ENCODE measurements at places on chromosomes 6 and 20. TPM values are rescaled to one million over a fixed set of nuclear protein-coding genes. Genes with fewer than 3 reads are reported as not detected.

GRCh38 chr6:43120101-43120763, 44.1 kb downstream of the PTK7 start:
- no peak for DNase-seq

GID8 gene
- total RNA-seq, result 31.2 TPM

DNA sequence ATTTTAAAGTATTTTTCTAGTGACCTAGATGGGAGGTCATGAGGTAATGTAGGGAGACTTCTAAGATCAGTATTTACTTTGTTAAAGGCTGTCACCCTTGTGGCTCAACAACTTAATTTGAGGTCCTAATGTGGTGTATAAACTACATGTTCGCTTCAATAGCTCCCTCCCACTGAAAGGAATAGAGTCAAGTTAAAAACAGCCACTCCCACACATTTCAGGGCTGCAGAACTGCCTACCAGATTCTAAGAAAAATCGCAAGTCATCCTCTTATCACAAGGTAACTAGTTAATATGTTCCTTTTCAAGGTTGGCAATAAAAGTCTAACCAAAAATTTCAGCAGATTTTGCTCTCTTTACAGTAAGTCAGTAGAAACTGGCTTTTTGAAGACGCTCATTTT, 15.1 kb downstream of the GSTA1 start:
- DNase-seq, result peak; percentile 41

- peak; percentile 2 for DNase-seq
These were observed 11.7 kb downstream of the CTCFL start for GRCh38 chr20:57513199-57513598.

SCRT2 gene
- not detected for total RNA-seq

- peak; percentile 67 for DNase-seq
These were observed at the start of gene SGK1 for GRCh38 chr6:134317471-134318131. SGK1 (minus strand) TSS chr6:134318112; CDS start chr6:134317460, 652 bp downstream.

GRCh38 chr20:40268321-40269075, 420.5 kb downstream of the MAFB start:
- peak; percentile 62 for DNase-seq

OR2B6 gene
- not detected for total RNA-seq

VSX1 gene
- not detected for total RNA-seq

- peak; percentile 92 for DNase-seq
These were observed 30.8 kb upstream of the FILIP1 start for GRCh38 chr6:75524322-75524972.

DNA sequence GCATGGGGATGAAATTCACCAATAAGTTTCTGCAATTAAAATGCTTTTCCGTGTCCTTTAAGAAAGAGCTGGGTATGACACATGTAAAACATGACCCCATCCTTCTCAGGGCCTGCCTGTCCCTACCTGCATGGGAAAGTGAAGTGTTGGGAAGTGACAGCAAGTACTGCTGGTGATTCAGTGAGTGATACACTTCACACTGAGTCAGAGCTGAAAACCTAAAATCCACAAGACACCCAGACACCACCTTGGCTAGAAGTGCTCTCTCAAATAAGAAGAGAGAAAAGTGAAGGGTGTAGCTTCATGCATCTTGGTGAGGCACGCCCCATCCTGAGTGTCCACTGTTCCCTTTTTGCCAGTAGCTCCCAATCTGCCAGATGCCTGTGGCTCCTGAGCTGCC, 3.3 kb downstream of the RAB22A start:
- DNase-seq, result no peak

- peak; percentile 43 for DNase-seq
These were observed 110.5 kb upstream of the CDYL start for GRCh38 chr6:4665489-4666417.

GRCh38 chr6:6320901-6321300, 439 bp upstream of the F13A1 start:
- DNase-seq, result no peak

GRCh38 chr6:107703606-107704005, 120.5 kb downstream of the SCML4 start:
- DNase-seq, result no peak

DNA sequence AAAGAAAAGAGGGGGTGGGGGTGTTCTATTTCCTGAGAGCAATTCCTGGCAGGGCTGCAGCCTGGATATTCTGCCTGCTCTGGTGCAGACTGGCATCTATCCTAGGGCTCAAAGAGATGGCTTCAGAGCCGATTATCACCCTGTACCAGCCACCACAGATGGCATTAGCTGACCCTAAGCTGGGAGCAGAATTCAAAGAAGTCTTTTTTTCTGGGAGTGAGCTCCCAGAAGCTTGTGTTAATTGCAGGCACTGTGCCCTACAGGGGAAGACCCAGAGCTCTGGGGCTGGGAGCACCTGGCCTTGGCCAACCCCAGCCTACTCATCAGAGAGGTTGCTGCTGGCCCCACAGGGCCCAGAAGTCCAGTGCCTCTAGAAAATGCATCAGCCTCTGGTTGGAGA, 85.9 kb downstream of the PXDC1 start:
- DNase-seq, result no peak

EEF1A2 gene
- 0.43 TPM for total RNA-seq

- no peak for DNase-seq
These were observed 197.4 kb upstream of the KCNQ5 start for GRCh38 chr6:72424476-72424875.

GRCh38 chr6:3535033-3535775, 78.4 kb upstream of the SLC22A23 start:
- DNase-seq, result no peak

DNA sequence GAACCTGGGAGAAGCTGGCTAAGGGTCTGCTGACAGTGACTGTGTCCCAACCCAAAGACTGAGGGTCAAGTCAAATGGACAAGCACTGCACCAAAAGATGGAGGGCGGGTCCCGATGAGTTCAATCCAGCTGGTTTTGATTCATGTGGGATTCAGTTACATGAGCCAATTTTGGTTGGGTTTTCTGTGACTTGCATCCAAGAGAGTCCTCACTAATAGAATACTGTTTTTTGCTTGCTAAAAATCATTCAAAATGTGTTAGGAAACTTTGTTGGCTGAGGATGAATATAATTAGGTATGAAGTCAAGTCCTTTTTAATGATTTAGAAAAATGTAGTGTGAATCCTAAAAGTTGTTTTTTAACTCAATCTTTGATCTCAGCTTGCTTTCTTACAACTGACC, 323.8 kb upstream of the NOX3 start:
- DNase-seq, result no peak

DNA sequence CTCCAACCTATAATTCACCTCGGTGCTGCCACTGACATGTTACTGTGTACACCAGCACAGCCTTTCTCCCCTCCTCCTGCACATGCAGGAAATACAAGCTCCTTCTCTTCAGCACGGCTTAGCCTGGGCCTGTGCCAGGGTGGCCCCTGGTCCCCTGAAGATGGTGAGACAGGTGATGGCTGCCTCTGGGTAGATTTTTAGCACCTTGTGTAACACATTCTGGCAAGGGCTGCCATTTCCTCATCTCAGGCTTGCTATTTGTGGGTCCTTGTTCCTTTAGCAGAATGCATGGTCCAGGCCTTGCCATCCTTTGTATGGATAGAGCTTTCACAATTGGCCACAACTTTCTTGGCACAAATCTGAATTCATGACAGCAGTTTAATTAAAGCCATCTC, 151.3 kb downstream of the CDC5L start:
- DNase-seq, result no peak

DNA sequence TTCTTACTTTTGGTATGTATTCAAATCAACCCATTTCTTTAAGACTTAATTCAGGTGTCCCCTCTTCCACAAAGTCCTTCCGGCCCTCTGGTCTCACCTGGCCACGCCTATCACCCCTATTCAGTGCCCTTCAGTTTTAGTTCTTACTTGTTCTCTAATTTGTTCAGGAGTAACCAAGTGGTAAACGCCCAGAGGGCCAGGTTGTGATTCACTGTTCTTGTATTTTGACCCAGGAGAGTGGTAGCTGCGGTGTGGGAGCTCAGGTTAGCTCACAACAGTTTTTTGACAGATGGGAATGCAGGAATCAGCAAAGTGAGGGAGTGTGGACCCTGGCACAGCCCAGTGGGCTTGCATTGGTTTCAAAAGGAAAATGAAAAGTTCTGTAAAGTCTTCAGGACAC, 81.7 kb upstream of the RIPOR2 start:
- DNase-seq, result no peak

GRCh38 chr20:51934301-51935002, 132.1 kb upstream of the SALL4 start:
- DNase-seq, result peak; percentile 20

DNA sequence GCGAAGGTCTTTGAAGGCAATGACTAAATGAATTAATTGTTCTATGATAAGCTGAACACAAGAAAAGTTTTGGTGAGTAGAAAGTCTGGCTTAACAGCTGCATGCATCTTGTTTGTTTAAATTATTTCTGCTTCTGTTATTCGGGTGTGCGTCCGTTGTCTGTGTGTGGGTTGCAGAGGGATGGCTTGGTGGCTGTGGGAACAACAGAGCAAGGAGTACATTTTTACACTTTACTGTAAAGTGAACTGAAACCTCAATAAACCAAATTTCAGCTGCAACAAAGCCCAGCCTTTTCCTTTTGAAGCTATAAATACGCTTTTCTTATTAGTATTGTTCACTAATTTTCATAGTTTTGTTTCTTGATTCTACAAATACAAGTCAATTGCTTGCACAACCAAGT, 3.5 kb upstream of the LAMP5 start:
- DNase-seq, result no peak

GHRH gene
- total RNA-seq, result not detected

AIF1 gene
- not detected for total RNA-seq

MLN gene
- not detected for total RNA-seq

- no peak for DNase-seq
These were observed 13.0 kb upstream of the HLA-DQB1 start for GRCh38 chr6:32679492-32679891.

GRCh38 chr6:10369896-10370295, 45.0 kb downstream of the TFAP2A start:
- DNase-seq, result peak; percentile 4

GRCh38 chr6:97915537-97915936, 632.5 kb upstream of the MMS22L start:
- DNase-seq, result no peak

DNA sequence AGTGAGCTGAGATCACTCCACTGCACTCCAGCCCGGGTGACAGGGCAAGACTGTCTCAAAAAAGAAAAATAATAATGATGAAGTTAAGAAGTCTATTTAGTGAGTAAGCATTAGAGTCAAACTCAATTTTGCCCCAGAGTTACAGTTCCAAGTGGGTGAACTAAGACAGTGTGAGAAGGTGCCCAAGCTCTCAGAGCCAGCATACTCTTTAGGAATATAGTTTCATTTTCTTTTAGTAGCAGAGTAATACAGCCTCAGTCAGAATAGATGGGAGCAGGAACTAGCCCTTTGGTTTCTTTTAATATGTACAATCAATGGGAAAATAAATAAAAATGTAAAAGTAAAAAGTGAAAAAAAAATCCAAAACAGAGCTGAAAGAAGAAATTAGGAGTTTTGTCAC, 87.0 kb upstream of the ADGRF1 start:
- no peak for DNase-seq

GRCh38 chr6:31901415-31901952, 402 bp downstream of the ZBTB12 start:
- peak; percentile 25 for DNase-seq

TAP2 gene
- total RNA-seq, result 20.6 TPM

GRCh38 chr6:111381123-111381522, 101.9 kb downstream of the REV3L start:
- DNase-seq, result peak; percentile 33

Measured in fibroblast of villous mesenchyme (primary cell).